ENCODE measurements at places on chromosomes 12 and 14. TPM values are rescaled to one million over a fixed set of nuclear protein-coding genes. Genes with fewer than 3 reads are reported as not detected.

- DNase-seq: no peak
Measured at GRCh38 chr12:115708801-115709200, 568.7 kb downstream of the MED13L start.

GRCh38 chr14:60179431-60179869 lies 14.3 kb upstream of the DHRS7 start:
- no peak for DNase-seq

- DNase-seq: no peak
Measured at GRCh38 chr12:2268471-2269286, 215.9 kb downstream of the CACNA1C start.

DNA sequence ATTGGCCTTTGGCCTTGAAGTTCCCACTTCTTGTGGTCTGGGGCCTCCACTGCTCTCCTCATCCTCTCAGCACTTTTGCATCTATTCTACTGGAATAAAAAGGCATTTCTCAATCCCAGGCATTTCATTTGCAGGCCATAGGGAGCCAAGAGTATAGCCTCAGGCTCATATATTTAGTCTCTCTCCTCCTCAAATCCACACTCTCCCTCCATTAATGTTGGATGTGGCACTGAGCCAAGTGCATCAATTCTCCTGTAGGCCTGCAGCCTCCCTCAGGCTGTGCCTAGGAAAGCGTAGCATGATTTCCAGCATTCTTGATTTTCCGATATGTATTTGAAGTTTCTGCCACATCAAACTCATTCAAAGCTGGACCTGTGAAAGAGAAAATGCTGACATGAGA lies 211.5 kb upstream of the CPNE8 start:
- no peak for DNase-seq

DNA sequence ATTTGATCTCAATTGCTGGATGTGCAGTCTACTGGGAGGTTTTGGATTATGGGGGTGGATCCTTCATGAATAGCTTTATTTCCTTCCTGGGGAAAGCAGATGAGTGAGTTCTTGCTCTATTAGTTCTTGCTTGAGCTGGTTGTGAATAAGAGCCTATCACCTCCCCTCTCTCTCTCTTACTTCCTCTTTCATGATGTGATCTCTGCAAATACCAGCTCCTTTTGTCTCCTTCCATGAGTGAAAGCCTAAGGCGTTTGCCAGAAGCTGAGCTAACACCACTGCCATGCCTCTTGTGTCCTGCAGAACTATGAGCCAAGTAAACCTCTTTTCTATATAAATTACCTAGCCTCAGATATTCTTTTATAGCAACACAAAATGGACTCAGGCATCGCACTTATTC lies 302.7 kb downstream of the CCER1 start:
- DNase-seq: no peak

GRCh38 chr12:89166525-89166934 lies 185.8 kb downstream of the DUSP6 start:
- DNase-seq: peak; percentile 4

DNA sequence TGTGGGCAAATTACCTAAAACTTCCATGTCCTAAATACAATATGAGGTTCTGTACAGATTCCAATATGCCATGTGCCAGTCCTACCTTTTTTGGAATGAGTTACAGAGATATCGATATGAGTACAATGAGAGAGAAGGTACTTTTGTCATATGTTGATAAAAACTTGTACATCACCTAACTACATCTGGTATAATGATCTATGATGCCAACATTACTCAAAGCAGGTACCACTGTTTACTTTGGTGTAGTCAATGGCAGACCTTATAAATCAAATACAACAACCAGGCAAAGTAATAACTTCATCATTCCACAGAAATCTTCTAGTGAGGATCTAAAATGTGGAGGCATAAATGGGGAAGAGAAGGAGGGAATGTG lies 12.7 kb downstream of the TEP1 start:
- no peak for DNase-seq

DNA sequence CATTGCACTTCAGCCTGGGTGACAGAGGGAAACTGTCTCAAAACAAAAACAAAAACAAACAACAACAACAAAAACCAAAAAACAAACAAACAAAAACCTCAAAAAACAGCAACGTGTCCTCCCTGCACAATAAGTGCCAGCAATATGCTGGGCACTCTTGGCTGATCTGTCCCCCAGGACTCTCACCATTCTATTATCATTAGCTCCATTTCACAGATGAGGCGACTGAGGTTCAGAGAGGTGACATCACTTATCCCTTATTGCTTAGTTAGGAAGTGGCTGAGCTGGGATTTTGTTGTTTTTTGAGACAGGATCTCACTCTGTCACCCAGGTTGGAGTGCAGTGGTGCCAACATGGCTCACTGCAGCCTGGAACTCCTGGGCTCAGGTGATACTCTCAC lies 33.0 kb upstream of the CCDC63 start:
- DNase-seq: no peak

GRCh38 chr14:65821224-65821753 lies 408.8 kb downstream of the FUT8 start:
- no peak for DNase-seq

Gene SLC6A12
- not detected for total RNA-seq

Gene TMEM179
- total RNA-seq: not detected

Gene LYZ
- total RNA-seq: 332 TPM

Gene TUNAR
- total RNA-seq: not detected

Gene SLC15A5
- total RNA-seq: not detected
